ENCODE measurements at places on chromosomes 5 and 9. TPM values are rescaled to one million over a fixed set of nuclear protein-coding genes. Genes with fewer than 3 reads are reported as not detected.

LCN15 gene
- total RNA-seq: not detected

IFNB1 gene
- not detected for total RNA-seq

TAF11L5 gene
- not detected for total RNA-seq

TAF11L10 gene
- total RNA-seq: not detected

HMCN2 gene
- 0.05 TPM for total RNA-seq

- DNase-seq: no peak
Observed at GRCh38 chr5:80487444-80487828, 464 bp upstream of the FAM151B start.

- peak; percentile 8 for DNase-seq
Observed at GRCh38 chr5:34789021-34789531, 49.9 kb upstream of the TTC23L start.

DNA sequence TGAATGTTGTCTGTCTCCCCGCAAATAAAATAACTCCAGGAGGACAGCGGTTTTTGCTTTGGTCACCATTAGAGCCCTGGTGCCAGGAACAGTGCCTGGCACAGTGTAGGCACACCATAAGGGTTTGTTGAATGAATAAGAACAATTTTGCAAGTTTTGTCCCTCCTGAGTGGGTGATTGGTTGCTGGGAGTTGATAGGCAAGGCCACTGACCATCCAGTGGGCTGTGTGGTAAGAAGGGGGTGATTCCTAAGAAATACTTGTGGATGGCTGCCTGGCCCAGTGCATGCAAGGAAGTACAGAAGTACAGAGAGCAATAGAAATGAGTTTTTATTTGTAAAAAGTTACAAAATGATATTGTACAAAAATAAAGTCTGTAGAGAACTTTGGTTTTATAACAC is 27.5 kb downstream of the GDNF start:
- DNase-seq: no peak

- no peak for DNase-seq
Observed at GRCh38 chr5:138596105-138596881, 21.1 kb upstream of the HSPA9 start.

- peak; percentile 42 for DNase-seq
Observed at GRCh38 chr9:115207003-115207836, 89.3 kb upstream of the TNC start.

NOTCH1 gene
- 12.1 TPM for total RNA-seq

GLRA1 gene
- total RNA-seq: not detected

SYK gene
- total RNA-seq: not detected

RASGRF2 gene
- 0.46 TPM for total RNA-seq

DNA sequence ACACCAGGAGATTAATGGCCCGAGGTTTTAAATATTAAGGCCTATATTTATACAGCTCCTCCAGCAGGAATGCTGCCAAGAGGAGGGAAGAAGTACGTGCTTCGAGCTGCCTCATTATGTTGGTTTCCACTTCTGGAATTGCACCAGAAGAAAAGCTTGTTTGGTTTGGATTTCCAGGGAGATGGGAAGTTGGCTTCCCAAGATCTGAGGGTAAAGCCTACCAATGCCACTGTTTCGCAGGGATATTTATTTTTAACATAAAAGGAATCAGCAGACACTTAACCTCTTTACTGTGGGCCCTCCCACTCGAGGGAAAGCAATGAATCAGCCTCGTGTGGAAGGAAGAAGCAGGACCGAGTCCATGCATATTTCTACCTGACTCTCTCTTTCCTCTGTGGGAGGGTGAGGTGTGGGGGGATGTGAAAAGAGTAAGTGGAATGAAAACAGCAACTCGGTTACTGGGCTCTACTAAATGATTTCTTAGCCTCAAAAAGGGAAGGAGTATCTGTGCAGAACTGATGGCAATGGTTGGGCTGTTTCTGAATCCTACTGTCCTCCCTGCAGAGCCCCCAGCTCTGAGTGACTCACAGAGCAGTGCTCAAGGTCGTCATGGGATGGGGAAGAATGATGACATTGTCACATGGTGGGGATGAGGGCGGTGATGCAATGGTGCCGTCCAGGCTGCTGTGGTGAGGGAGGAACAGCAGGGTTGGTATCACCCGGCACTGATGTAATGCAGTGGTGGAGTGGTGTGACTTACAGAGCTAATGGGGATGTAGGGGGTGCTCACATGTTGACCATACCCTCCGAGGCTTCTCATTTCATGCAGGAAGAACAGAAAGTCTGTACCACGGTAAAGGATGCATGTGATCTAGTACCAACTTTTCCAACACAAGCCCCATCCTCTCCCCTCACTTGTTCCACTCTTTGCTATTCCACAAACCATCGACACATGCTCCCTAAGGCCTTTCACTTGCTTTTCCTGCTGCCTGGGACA is 215.0 kb upstream of the PANK3 start:
- DNase-seq: peak; percentile 63

DNA sequence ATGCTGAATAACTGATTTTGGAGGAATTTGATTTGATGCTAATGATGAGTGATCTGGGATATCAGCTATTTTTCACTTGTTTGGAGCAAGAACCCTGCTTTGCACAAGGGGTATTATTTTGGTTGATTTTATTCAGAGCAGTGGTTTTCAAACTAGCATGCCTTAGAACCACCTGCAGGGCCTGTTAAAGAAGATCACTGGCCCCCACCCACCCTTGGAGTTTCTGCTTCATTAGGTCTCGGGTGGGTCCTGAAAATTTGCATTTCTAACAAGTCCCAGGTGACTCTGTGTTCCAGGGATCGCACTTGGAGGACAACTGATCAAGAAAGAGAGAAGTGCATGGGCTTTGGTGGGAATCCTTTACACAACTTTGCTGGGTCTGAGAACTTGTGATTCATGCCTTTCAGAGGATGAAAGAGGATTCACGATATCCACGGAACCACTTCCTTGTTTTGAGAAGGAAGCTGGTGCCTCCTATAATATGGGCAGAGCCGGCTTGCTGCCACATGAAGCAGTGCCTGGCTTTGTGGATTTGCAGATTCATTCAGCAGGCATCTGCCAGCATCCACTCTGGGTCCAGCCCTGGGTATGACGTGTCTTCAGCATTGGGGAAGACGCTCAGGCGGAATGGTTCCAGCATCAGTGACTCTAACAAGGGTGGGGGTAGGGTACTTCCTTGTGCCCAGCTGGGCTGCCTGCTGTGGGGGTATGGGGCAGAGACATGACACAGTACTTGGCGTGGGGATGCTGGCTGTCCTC is 106.6 kb upstream of the PITX1 start:
- peak; percentile 26 for DNase-seq

GRCh38 chr5:113060408-113061025 is 83.9 kb downstream of the DCP2 start:
- no peak for DNase-seq

GRCh38 chr9:123568691-123569688 is 213.0 kb downstream of the CRB2 start:
- DNase-seq: peak; percentile 23

GRCh38 chr9:76181781-76182180 is 212.4 kb downstream of the RFK start:
- no peak for DNase-seq

GLT6D1 gene
- total RNA-seq: not detected

PCDHA4 gene
- not detected for total RNA-seq

ENTREP1 gene
- not detected for total RNA-seq

GRCh38 chr5:14557203-14557770 is 24.3 kb upstream of the OTULINL start:
- DNase-seq: no peak

PCDHB2 gene
- 8.2 TPM for total RNA-seq

DNA sequence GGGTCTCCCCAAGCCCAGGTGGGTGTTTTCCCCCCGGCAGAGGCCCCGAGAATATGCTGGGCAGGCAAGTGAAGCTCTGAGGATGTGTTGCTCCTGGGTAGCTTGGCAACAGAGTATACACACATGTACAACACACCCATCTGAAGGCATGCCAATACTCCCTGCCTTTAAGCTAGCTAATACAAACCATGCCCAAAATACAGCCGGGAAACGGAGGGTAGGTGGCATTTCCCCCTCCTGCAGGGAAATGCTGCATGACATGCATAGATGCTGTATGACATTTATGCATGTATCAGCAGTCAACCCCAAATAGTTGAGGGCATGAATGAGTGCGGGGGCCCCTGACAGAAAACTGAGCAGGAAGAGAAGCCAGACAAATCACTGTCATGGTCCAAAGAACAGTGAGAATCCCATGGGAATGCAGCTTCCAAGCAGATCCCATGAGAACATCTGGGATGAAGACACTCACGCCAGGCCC is 614.1 kb downstream of the EBF1 start:
- DNase-seq: no peak

DNA sequence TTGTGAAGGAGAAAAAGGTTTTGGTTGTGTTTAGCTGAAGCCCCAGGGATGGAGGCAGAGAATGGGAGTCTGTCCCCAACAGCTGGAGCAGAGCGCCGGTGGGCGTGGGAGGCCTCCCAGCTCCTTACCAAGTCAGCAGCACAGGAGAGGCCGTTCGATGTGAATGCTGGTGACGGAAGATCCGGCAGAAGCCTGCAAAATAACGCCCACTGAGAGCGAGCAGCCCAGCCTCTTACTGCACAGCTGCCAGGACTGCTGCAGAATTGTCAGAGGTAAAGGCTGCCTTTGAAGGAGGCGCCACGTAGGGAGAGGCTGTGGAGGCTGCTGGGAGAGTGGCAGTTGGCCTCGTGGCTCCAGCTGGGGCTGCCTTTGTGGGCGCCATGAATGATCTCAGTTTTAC is 26.2 kb downstream of the ANGPTL2 start:
- DNase-seq: no peak

DNA sequence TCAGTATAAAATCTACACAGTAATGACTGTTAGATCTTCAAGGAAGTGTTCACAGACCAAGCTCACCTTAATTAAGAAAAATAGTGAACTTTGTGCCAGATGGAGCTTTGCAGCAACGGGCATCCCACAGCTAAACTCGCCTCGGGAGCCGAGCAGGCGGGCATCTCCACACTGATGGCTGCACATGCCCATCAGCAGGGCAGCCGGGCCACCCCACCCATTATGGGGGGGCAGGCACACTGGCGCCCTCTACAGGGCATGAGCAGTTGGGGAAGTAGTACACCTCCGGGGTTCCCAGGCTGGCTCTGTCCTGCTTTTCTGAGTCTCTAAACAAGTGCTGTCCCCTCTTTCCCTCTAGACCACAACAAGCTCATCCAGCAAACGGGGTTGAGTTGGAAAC is 21.6 kb downstream of the ANKS6 start:
- DNase-seq: no peak

GCNT4 gene
- 9.9 TPM for total RNA-seq

PCDHA1 gene
- total RNA-seq: 0.09 TPM

DNA sequence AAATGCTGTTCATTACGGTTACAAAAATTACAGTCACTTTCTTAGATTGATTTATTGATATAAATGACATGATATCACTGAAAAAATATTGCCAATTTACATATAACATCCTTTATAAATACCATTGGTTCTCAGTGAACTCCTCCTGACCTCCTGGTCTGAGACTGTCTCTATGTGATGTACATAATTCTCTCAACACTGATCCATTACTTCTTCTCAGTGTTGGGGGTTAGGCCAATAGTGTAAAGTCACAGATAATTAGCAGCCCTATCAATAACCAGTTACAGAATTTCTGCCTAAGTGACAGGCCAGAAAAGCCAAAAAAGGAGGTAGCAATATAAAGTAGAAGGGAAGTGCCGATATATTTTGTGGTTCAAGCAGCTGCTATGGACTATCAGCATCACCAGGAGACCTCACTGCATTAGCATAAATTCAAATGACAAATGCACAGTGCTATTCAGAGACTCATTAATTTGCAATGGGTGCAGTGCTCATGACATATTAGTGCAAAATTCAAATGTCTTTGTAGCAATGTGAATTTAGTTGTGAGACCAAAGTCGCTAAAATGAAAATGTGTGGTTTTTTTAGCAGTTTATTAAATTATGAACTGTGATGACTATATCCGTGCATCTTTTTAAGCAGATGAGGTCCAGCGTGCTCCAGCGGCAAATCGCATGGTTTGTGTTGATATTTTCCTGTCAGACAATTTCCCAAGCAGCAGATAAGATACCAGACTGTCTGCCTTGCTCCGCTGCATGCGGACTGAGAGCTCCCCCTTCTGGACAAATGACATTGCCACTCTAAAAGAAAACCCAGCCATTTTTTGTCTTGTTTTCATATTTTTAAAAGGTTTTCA is 144.6 kb downstream of the CETN3 start:
- DNase-seq: peak; percentile 57

GRCh38 chr5:173954671-173955521 is 34.1 kb upstream of the C5orf47 start:
- DNase-seq: peak; percentile 86

FGF1 gene
- total RNA-seq: 38.5 TPM
